ENCODE measurements at places on chromosomes 13 and 19.

- no peak for DNase-seq
Observed at GRCh38 chr19:15911599-15912235, 13.8 kb upstream of the CYP4F2 start.

- DNase-seq: no peak
Observed at GRCh38 chr13:111252446-111253364, 67.7 kb upstream of the TEX29 start.

DNA sequence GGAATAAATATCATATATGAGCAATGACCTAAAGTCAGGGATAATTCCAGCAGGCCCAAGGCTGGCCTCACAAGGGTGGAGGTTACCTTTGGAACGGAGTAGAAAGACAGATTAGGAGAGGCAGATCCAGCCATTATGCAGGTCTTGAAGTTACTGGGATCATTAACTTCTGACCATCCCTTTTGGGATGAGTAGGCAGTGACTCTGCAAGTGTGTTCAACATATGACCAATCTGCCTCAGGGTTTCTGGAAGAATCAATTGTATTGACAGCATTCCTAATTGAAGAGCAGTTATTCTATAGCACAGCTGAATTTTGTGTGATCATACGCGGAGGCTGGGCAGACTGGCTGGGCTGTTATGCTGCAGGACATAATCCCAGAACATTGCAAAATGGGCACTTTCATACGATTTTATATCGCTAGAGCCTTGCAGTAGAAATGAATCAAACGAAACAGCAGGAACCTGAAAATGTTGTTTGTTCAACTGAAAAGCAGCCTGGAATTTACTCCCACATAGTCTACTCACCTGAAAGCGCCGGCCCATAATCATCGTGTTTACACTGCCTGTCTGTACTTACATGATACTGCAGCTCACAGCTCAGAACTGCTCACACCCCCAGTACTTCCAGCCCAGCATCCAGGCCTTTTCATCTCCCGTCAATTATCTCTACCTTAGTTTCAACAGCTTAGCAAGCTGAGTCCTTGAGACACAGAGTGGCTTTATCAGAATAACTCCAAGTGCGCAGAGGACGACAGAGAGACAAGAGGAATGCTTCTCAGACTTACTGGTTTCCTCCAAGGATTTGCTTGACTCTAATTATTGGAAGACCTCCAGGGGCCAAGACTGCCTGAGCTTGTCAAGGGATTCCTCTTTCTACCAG, 556.1 kb downstream of the EFNB2 start:
- DNase-seq: no peak

- no peak for DNase-seq
Observed at GRCh38 chr19:54662730-54663129, at the start of gene LILRB4. Gene LILRB4 (plus strand): TSS chr19:54662985. CDS start chr19:54663034, 49 bp downstream.

DNA sequence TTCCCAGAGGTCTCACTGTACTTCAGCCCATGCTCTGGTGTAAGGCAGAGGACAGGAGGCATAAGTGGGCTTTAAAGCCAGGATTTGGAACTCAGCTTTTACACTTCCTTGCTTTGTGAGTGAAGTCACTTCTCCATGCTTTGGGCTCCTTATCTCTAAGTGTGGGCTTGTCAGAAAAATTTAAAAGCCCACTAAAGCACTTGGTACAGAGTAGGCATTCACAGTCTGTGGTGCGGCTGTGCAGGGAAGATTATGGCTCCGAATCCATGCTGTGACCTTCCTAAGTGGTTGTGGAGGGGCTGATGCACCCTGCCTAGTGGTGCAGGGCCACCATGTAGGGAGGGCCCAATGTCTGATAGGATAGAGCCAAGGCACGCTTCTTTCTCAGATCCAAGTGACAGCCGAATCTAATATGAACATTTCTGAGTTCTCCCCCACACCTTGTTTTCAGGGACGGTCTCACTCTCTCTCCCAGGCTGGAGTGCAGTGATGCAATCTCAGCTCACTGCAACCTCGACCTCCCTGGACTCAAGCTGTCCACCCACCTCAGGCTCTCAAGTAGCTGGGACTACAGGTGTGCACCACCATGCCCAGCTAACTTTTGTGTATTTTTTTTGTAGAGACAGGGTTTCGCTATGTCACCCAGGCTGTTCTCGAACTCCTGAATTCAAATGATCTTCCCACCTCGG, 6.9 kb downstream of the TIMM29 start:
- DNase-seq: no peak

DNA sequence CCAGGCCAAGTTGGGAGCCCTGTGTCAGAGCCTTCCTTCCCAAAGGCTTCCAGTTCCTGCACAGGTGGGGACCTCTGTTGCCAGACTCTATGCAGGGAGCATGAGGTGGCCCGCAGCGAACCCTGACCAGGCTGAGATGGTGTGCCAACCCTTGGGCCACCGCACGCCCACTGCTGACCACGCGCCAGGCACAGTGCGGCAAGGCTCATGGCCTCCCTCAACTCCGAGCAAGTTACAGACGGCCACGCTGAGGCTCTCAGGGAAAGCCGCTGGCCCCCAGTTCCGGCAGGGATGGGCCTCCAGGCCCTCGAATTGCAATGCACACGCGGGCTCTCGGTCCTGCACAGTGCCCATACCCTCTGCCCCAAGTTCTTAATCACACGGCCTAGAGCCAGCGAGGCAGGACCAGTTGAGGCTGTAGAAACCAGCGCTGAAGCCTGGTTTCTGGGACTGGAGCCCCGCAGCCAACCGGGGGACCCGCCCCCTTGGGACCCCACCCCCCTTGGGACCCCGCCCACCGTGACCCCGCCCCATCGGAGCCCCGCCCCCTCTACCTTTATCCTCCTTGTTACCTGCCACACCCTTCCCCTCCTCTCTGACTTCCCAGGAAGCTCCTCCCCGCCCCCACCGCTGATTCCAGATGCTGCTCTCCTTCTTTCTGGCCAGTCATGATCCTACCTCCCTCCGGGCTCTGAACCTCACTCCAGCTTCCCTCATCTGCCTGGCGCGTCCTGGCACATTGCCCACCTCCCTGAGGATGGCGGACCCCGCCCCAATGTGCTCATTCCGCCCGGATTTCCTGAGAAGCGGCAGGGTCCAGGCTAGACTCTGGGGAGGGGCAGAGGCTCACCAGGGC, 6.0 kb downstream of the PEX11G start:
- no peak for DNase-seq

GRCh38 chr13:87538366-87539052, 132.7 kb upstream of the SLITRK5 start:
- no peak for DNase-seq

DNA sequence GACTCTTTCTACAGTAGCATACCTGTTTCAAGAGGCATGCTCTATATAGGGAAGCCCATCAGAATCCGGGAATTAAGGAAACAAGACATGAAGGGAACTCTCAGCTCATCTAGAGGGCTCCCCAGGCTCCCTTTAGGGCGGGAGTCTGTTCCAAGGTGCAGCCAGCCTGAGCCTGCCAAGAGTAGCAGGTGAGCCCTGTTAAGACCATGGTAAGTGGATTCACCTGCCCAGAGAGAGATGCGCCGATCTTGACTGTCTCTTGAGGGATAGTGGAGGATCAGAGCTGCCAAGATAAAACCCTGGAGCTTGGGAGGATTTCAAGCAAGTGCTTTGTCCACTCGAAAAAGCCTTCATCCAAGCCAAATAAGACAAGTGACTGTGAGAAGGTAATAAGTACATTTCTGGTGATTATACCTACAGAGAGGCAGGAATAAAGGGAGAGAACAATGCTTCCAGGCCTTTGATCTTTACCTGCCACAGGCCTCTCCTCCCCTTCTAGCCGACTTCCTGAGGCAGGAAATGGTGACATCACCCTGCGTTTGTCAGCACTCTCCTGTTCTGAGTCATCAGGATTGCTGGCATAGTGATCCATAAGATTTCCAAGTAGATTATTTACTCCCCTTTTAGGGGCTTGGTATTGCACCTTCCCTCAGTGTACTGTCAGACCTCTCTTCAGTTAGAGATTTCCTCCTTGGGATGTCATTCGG, 31.5 kb downstream of the KLF5 start:
- no peak for DNase-seq

DNA sequence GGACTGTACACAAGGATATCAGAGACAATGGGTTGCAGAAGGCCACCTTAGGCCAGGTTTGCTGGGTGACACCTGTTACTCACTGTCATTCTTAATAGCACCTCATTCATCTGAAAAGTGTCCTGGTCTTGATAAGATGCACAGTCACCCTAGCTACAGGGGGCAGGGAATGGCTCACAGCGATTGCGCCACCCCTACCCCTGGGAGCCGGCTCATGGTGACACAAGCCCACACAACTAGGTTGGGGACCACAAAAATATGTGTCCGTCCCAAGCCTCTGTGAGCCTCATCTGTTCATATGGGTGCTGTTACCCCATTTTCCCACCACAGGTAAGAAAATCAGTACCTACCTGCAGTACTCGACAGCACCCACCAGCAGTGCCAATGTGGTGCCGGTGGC, 23.4 kb downstream of the MED26 start:
- no peak for DNase-seq

- DNase-seq: no peak
Observed at GRCh38 chr13:47858042-47859025, 142.7 kb downstream of the SUCLA2 start.

DNA sequence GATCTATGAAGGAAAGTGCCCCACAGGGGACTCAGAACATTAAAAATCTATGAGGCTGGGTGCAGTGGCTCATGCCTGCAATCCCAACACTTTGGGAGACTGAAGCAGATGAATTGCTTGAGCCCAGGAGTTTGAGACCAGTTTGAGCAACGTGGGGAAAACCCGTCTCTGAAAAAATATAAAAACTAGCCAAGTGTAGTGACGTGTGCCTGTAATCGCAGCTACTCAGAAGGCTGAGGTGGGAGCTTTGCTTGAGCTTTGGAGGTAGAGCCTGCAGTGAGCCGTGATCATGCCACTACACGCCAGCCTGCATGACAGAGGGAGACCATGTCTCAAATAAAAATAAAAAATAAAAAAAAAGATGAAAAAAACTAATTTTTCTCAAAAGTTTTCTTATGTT, 1070.6 kb downstream of the PCDH9 start:
- DNase-seq: no peak

DNA sequence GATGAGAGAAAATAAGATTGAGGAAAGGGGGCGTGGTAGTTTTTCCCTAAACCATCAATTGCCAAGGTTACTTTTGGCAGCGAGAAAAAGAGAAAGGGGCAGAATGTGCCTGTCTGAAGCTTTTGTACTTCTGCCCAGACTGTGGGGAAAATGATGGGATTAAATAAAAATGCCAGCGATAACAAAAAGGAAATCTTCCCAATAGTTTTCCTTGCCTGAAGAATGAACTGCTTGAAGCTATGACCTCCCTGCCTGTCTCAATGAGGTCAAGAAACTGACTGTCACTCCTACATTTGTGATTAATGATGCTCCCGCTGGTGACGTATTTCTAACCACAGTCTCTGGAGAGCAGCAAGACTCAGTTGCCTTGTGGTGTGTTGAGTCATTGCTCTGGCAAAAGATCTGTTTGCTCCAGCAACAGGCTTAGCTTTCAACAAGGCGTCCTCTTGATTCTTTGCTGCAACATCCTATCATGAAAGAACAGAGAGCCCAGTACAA, 1051.5 kb downstream of the DIAPH3 start:
- DNase-seq: no peak

GRCh38 chr13:19155321-19155861, 26.2 kb downstream of the TUBA3C start:
- DNase-seq: no peak

- DNase-seq: no peak
Observed at GRCh38 chr19:55246462-55247451, 12.1 kb downstream of the PPP6R1 start.

DNA sequence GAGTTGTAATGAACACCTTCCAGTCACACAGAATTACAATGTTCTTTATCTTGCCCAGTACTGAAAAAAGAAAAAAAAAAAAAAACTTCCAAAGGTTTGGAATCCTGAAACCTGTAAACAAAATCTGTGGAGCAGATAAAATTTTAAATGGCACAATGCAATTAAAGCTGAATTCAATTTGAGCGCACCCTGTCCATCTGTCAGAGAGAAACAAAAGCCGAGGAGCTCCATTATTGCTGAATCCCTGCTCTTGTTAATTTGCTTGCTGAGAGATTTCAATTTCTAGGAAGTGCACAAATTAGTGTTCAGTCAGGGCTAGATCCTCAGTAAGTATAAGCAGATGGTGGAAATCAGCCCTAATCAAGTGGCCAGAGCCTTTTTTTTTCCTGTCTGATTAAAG, 65.2 kb downstream of the DACH1 start:
- DNase-seq: no peak

GRCh38 chr13:89687066-89687465, 1660.4 kb upstream of the MIR17HG start:
- DNase-seq: no peak

DNA sequence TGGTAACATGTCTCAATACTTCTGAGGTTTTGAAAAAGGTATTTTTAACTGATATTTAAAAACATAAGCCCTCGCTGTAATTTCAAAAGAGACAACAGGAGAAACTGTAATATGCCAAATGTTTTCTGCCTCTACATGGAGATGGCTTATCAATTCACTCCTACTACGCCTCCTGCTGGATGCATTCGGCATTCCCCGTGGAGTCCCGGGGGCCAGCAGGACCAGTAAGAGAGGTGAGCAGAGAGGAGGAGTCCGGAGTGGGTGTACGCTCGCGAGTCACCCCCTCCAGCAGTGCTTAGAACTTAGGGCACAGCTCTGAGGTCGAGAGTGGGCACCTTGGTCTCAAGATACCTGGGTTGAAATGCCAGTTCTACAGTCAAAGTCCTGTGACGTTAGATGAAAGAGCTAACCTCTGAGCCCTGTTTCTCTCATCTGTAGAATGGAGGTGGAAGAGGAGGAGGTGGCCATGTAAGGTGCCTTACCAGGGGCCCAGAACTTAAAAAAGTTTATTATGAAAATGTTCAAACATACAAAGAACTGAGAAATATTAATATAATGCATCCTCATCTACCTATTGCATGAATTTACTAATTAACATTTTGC, 110.2 kb downstream of the STK24 start:
- no peak for DNase-seq

- DNase-seq: no peak
Observed at GRCh38 chr13:112133499-112134390, 66.8 kb downstream of the SOX1 start.

GRCh38 chr13:29884671-29885430, 34.4 kb upstream of the UBL3 start:
- DNase-seq: no peak

GRCh38 chr13:87453244-87453643, 217.9 kb upstream of the SLITRK5 start:
- no peak for DNase-seq

GRCh38 chr19:18362934-18363542, 22.6 kb downstream of the PGPEP1 start:
- DNase-seq: no peak
